AG08396 (cell line): ENCODE measurements at places on chromosomes 7 and 10.

DNA sequence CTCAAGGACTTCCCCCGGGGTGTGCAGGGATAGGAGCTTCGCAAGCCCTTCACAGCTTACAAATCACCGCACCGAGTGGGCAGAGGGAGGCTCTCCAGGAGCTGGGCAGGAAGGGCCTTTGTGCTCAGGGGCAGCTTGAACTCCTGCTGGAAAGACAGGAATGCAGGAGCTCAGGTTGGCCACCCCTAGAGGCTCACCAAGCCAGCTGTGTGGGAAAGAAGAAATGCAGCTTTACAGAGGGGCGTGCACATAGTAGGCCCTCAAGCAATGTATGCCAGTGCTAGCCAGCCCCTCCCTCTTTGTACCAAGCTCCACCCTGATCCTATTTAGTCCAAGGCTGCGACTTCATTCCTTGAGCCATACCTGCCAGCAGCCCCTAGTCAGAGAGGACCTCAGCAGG is 26.1 kb downstream of the STRA8 start:
- DNase-seq = no peak

DNA sequence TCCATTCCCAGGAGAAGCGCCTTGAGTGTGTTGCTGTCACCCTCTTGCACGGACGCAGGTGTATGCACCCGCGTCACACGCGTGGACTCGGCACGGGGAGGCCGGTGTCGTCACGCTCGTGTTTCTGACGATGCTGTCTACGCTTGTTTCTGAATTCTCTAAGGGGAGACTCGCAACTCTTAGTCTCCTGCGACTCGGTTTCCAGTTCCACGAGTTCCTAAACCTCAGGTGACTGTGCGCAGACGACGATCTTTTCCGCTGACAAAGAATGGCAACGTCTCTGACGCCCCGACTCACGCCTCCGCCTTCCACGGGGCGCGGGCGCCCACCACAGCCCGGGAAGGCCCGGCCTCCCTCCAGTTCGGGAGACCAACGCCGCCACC is 579 bp downstream of the IDI1 start:
- DNase-seq = no peak

GRCh38 chr7:40733578-40733977 is 598.8 kb downstream of the SUGCT start:
- DNase-seq = no peak

DNA sequence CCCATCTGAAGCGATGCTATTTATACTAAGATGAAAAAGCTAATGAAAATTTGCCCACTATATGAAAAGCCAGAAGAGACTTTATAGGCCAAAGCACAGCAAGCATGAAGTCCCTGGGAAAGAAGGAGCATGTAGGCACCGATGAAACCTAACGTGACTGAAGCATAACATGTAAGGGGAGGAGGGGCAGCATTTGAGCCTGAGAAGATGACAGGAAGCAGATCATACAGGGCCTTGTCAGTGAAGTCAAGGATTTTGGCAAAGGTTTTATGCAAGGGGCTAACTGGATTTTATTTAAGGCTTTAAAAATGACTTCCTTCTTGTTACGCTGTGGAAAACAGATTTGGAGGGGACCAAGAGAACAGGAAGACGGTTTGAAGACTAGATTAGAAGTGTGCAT is 744.0 kb downstream of the PHTF2 start:
- no peak for DNase-seq

DNA sequence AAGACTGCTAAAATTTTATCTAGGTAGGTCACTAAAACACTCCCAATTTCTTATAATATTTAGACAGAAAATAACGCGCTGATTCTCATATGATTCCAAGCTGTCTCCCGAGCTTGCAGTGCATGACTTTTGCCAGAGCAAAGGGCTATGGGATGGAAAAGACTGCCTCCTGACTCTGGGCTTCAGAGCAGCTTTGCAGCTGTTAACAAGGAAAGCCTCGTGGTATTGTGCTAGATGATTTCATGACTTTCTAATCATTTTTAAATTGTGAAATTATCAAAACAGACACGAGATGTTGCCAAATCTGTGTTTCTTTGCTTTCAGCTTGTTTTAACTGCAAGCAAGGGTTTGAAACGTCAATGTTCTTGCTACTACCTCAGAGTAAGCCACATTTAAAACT is 238.3 kb downstream of the AGMO start:
- DNase-seq = no peak

GRCh38 chr7:142094861-142095260 is 16.7 kb upstream of the MGAM2 start:
- no peak for DNase-seq

DNA sequence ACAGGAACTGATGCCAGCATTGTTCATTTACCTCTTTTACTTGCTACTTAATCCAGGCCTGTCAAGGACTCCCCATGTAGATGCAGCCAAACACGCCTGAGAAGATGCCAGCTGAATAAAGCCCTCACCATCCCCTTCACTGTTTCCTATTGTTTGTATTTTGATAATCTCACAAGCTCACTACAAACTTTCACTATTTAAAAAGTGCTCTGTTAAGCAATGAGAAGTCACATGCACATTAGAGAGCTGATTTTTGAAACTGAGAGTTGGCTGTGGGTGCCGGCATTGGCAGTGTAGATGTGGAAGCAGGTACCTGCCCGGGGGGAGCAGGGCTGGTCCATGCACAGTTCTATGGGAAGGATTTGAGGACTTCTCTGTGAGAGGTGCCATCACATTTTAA is 169.8 kb upstream of the GRB10 start:
- no peak for DNase-seq

- DNase-seq = no peak
These were observed 111.8 kb downstream of the TBXAS1 start for GRCh38 chr7:139940866-139941265.

GRCh38 chr7:2926896-2927405 is 82.8 kb upstream of the GNA12 start:
- no peak for DNase-seq

GRCh38 chr10:131921184-131921583 is 20.4 kb downstream of the PPP2R2D start:
- DNase-seq = no peak

- no peak for DNase-seq
These were observed 36.0 kb upstream of the DGKI start for GRCh38 chr7:137882806-137883205.

GRCh38 chr10:33087922-33088321 is 129.9 kb upstream of the ITGB1 start:
- DNase-seq = no peak

GRCh38 chr7:7672545-7673239 is 32.1 kb downstream of the UMAD1 start:
- no peak for DNase-seq

GRCh38 chr7:8387551-8388256 is 45.7 kb upstream of the NXPH1 start:
- no peak for DNase-seq

GRCh38 chr7:138720286-138720685 is 19.1 kb upstream of the SVOPL start:
- DNase-seq = no peak

GRCh38 chr7:39948375-39948955 is 1.6 kb upstream of the CDK13 start:
- no peak for DNase-seq

GRCh38 chr10:98469001-98469931 is 22.5 kb upstream of the HPS1 start:
- no peak for DNase-seq

DNA sequence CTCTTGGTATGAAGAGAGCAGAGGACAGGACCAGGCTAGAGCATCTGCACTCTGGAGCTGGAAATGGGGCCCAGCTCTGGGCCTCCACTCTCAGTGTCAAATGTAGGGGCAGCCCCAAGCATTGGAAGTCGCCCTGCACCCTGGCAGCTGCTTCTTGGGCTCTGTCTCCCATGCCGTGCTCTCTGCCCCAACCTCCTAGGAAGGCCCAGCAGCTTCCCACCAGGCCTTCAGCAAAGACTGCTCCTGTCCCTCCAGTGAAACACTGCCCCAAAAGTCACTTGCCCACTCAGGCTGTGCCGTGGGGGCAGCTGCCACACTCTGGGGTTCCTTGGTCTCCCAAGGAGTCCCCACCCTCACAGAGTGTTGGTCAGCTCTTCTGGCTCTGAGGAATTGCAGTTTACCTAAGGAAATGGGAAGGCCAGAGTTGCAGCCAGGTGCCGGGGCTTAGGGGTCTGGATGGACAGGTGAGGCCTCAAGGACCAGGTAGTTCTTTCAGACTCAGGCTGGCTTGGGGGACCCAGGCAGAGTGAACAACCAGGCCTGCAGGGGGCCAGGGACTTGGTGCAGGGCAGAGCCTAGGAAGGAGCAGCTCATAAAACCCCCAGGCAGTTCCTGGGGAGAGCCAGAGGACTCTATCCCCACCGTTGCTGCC is 9.4 kb upstream of the OPN4 start:
- DNase-seq = no peak

GRCh38 chr10:17923728-17924127 is 28.0 kb upstream of the SLC39A12 start:
- peak; percentile 80 for DNase-seq

DNA sequence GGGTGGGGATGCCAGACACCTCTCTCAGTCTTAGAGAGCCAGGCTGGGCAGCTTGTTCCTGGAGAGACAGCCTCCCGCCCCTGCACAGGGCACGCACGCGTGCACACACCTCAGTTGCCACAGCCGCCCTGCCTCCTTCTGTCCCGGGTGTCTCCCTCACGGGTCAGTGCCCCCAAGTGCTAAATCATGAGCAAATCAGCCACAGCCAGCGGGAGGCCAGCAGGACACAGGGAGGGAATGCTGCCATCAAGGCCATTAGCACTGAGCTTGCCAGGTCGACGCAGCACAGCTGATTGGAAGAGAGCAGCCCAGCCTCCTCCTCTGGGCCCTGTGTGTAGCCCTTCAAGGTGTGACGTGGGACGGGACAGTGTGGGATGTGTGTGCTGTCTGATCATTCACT is 130.4 kb downstream of the CDH23 start:
- DNase-seq = no peak

GRCh38 chr7:25846722-25847121 is 305.3 kb upstream of the NFE2L3 start:
- DNase-seq = peak; percentile 66

DNA sequence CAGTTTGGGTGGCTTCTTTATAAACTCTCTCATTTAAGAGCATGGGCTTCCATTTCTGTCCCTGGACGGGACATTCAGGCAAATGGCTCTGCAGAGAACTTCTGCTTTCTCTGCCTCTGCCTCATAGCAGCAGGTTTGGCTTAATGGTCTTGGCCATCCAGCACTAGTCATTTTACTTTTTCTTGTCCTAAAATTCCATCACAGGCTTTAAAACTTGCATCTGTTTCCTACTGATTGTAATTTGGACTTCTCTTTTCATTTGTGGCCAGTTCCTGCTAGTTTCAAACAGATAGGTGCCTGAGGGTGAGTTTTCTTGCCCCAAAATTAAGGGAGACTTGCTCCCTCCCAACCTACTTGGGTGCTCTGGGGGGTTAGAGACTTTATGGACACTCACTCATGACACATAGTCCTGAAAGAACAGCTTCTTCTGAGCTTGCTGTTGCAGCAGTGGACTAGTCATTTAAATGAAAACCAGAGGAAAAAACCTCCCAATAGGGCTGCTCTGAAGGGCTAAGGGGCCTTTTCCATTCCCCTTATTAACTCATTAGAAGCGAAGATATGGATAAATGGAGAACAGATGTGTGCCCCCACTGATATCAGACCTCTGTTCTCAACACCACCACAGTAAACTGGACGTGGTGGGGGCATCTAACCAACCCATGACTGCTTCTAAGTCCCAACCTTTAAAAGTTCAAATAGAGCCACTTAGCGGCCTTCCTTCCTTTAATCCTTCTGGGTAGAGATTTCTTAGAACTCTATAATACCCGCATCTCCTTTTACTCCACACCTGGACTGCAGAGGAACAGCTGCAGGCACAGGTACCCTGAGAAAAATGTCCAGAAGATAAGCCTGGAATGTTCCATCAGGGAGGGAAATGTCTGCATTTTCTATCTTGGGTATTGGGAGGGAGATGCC is 38.8 kb downstream of the SVOPL start:
- no peak for DNase-seq

DNA sequence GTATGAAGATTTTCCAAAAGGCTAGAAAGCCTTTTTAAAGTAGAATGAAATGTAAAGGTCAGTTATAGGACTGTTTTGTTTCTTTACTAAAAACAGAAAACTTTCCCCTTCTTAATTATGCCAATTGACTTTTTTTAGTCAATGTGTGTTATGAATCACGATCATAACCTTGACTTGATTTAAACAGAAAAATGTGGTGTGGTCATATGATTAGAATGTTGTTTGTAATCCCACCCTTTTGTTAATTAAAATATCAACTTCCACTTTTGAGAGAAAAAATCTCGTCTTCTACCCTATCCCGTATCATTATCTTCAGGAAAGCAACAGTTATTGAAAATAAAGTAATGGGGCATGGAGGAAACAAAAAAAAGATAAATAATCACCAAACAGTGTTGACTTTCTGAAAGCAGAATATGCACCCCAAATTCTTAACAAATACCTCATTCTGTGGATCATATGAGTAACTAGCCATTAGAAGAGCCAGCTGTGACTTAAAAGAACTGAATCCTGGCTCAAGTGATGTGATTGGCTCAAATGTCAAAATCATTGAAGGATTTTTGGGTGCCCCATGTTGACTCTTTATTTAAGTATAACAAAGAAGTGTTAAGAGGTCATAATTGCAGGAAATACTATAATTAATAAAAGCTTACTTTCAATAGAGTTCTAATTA is 32.3 kb upstream of the SLC16A12 start:
- DNase-seq = no peak

- peak; percentile 36 for DNase-seq
These were observed 228.8 kb downstream of the EXOC4 start for GRCh38 chr7:133481676-133482075.

DNA sequence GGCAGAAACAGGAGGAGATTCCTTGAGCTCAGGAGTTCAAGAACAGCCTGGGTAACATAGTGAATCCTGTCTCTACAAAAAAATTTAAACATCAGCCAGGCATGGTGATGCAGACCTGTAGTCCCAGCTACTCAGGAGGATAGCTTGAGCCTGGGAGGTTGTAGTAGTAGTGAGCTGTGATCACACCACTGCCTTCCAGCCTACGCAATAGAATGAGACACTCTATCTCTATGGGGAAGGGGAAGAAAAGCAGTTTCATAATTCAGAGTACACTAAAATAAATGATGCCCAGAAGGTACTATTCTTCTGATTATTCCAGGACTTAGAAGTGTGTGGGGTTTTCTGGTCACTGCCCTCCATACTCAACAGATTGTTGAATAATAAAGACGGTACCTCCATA is 177.3 kb downstream of the KMT2E start:
- no peak for DNase-seq
